ENCODE measurements at places on chromosomes 2 and 18.

- no peak for DNase-seq
Observed at GRCh38 chr2:9188823-9189222, 17.8 kb upstream of the ASAP2 start.

GRCh38 chr2:45315861-45316260 is 295.2 kb downstream of the SRBD1 start:
- DNase-seq = no peak

DNA sequence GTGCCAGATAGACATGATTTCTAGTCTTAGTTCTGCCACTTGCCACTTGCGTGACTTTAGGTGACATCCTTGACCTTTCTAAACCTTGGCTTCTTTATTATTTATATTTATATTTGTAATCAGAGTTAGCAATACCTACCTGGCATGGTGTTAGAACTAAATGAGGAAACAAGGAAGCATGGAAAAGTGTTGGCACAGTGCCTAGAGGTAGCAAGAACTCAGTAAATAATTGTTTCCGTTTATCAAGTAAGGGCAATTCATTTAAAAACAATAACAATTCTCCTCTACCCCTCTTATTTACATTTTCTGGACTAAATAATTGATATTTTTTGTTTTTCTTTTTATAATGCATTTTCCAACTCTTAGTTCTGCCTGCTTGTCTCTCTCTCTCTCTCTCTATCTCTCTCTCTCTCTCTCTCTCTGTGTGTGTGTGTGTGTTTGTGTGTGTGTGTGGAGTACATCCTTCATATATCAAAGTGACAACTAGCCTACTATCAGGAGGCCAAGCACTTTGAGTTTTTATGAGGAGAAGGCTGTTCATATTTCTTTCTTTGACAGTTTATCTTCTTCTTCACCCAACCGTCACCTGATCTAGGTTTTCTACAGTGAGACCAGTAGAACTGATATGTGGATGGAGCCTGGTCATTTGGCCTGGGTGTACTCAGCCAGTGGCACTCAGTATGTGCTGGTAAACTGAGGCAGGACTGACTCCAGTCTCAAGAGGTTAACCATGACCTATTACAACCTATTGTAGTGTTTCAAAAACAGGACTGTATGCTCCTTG is 134.5 kb downstream of the LRRTM1 start:
- DNase-seq = no peak

DNA sequence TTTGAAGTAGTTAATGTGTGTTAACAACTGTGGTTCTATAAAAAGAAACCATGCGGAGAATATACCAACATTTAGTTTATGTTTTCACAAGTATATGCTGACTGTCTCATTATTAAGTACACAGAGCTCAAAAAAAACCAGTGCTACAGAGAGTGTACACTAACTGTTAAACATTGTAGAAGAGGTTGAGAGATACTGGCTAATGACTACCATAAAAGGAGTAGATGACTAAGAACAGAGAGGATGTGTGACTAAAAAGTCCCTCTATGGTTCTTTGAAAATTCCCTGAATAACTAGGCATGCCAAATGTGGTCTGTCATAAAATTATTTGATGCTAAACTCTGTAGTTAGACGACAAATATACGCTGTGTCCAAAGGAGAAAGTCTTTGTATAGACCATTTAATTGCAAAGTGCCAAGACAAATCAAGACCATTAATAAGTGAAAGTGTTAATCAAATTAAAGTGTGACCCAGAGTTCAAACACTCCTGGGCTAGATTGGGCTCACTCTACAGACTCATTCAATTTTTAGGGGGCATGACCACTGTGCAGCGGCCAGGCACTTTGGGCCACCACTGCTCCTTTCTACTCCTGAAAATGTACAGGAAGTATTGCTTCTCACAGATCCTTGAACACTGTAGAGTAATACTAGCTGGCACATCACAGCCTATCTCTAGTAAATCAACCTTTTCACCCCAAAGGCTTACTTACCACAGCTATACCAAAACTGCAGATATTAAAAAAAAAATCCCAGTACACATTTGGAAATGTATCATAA is 45.1 kb upstream of the SERTAD2 start:
- no peak for DNase-seq

DNA sequence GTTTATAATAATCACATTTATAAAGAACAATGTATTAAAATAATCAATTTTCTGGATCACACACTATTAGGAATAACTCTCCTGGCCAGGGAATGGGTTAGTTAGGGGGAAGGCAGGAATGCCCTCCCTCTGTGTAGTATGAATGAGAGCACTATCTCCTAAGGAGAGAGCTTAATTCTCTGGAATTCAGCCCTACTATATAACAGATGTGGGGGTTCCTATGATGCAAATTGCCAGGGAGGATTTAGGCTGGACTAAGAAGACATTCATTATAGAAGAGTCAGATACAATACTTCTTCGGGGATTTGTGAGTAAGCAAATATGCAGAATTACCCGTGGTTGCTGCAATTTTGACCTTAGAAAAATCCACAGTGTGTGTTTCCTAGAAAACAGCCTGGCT is 250.1 kb upstream of the VRK2 start:
- DNase-seq = no peak

DNA sequence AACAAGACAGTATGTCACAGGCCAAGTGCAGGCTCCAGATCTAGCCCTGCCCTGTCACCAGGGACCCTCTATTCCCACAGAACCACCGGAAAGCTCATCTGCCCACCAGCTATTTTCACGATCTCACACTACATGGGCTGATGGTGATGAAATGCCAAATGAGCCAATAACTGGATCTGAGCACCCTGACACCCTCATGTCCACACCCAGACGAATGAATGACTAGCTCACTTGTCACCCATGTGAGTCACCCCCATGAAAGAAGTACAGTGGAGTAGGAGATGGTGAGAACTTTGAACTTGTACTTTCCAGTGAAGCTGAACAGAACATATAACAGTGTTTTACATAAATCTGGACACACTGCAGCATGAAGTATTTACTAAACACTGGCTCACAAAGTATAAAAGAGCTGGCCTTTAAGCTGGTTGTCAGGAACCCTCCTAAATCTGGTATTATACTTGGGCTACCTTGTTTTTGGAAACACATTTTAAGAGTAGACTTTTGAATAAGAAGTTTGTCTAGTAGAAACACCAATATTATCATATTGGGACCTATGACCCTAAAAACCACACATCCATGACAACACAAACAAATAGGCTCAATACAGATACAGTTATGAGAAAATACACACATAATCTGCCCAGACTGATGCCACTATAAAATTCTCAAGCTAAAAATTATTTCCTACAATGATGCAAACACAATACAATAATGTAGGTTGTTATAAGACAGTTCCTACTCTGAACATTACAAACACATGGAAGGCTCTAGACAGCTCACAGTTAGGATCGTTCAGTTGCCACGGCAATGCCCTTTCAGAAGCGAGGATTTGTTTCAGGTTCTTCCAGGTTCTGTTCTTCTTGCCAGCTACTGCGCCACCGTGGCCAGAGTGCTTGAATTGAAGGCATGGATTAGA is 19.0 kb downstream of the INO80C start:
- no peak for DNase-seq

Data from left kidney (tissue), 8 donors.